ENCODE measurements at places on chromosomes 1 and 21.

- DNase-seq, result no peak
Measured at GRCh38 chr21:46161633-46162592, 6.5 kb upstream of the FTCD start.

DNA sequence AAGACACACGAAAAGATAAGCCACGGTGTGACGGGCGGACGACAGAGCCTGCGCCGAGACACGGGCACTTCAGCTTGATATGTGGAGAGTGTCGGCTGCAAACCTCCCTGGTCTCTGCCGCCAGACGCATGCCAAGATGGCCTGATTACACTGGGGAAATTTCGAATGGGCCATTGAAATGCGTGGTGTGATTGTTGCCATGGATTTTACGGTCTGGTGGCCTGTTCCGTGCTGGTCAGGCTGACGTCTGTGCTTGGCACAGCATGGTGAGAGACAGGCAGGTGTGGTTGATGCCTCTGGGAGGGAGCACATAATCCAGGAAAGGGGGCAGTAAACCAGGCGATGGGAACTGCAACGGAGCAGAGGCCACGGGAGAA lies 105.6 kb upstream of the TMPRSS2 start:
- no peak for DNase-seq

DNA sequence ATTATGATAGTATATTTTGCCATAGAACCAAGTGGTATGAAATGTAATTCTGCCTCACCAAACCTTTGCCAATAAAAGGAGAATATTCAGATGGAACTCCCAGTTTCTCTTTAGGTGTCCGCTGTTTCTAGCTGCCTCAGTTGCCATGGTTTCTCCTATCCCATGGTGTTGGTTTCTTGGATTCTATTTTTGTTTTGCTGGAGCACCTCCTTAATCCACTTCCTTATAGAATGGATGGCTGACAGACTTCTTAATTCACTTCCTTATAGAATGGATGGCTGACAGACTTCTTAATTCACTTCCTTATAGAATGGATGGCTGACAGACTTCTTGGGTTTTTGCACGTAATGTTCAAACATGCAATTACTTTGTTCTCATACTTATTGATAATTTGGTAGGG lies 43.7 kb downstream of the ADARB1 start:
- no peak for DNase-seq

DNA sequence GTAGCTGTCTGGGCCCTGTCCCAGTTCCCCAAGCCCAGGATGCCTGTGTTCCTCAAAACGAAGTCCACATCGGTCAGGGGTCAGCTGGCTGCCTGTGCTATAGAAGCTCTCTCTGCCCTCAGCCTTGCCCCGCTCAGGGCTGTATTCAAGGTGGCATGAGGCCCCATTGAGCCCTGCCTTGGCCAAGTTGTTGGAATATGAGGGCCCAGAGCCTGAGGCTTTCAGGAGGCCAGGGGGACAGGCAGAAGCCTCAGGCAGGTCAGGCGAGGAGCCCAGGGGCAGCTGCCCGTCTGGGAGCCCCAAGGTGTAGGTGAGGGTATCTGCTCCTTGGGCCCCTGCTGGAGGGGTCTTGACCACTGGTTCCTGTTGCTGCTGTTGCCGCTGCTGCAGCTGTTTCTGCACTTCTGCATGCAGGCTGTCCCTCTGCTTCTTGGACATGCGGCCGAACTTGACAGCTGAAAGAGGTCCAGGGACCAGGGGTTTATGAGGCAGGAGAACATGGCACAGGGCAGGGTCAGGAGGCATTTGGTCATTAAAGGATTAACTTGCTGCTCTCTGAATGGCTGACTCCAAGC lies 9.8 kb upstream of the LINGO4 start:
- no peak for DNase-seq

GRCh38 chr1:83960669-83961277 lies 38.2 kb downstream of the TTLL7 start:
- no peak for DNase-seq

- peak; percentile 19 for DNase-seq
Measured at GRCh38 chr1:176466514-176466913, 3.5 kb downstream of the PAPPA2 start.

DNA sequence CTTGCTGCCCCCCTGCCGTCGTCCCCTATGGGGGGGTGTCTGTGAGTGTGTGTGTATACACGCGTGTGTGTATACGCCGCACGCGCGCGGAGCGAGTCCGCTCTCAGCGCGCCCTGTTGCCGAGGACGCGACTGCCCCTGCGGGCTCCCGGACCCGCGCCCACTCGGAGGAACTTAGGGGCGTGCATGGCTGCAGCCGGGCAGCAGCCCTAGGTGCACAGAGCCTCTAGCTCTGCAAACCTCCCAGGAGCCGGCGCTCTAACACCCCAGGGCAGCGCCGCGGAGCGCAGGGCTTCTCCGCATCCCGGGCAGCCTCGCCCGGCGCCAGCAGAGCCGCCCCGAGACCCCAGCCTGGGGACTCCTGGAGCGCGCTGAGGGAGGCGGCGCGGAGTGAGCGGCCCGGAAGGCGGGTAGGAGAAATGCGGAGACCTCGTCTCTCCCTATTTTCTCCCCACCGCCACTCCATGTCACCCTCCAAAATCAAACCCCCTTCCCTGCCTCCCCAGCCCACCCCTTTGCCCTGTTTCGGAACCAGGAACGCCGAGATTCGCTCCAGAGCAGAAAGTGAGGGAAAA lies 574 bp downstream of the ITPKB start:
- no peak for DNase-seq

GRCh38 chr1:65939191-65939590 lies 146.5 kb downstream of the PDE4B start:
- DNase-seq, result no peak

DNA sequence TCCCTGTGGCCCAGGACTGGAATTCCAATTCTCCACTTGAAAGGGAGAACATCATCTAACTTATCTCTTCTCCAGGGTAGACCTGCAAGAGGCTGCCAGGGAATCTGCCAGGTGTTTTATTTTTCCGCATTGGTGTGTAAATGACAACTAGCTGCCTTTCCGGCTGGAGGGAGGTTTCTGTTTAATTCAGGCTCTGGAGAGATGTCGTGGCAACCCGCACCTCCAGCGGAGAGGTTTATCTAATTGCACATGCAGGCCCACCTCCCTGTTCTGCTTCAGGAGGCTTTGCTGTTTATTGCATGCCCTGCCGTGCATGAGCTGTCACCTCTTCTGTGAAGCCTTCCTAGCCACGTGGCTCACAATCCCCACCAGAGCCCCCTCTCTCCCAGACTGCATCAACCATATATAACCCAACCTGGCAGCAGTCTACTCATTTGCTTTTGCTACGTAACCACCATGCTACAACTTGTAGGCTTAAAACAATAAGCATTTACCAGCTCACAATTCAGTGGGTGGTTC lies 151.6 kb downstream of the C1orf94 start:
- no peak for DNase-seq

Data from K562 (cell line).